ENCODE measurements at places on chromosomes 6 and 20. TPM values are rescaled to one million over a fixed set of nuclear protein-coding genes. Genes with fewer than 3 reads are reported as not detected.
A peak's percentile ranks its signal among the peaks of the same experiment; 100 is the strongest.

GRCh38 chr6:39905640-39905975 lies 28.7 kb downstream of the MOCS1 start:
- no peak for ATAC-seq

DNA sequence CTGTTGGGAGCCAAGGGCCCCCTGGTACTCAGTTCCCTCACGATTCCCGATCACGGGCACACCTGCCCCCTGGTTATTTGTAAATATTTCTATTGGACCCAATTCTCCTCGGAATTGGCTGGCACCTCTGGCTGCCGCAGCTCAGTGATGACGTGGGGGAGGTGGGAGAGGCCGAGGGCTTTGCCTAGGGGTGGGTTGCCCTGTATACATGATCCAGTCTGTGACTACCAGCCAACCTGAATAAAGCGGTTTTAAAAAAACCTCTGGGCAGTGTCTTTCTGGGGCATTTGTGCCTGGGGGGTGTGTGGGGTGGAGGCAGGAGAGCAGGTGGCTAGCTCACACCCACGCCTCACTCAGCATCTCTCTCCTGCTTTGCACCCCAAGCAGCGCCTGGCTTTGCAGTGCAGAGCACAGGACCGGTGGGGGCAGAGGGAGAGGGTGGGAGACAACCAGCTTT lies 42.2 kb downstream of the VSTM2L start:
- ATAC-seq, result no peak

DNA sequence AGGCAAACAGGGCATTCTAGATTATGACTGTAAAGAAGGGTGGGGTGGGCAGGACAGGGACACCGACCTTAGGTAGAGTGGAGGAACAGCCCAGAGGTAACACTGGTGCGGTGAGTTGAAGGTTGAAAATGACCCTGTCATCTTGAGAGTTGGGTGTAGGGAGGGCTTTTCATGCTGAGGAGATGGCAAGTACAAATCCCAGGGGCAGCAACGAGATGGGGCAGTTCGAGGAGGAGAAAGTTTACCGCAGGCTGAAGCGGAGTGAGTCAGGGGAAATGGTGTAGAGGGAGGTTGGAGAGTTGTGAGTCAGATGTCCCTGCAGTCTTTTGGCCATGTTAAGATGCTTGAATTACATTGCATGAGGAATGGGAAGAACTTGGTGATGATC lies 101.1 kb downstream of the HIVEP1 start:
- ATAC-seq, result no peak

GRCh38 chr6:21436625-21437024 lies 156.9 kb upstream of the SOX4 start:
- no peak for ATAC-seq

- no peak for ATAC-seq
These were observed 416.1 kb upstream of the CITED2 start for GRCh38 chr6:139790527-139790926.

DNA sequence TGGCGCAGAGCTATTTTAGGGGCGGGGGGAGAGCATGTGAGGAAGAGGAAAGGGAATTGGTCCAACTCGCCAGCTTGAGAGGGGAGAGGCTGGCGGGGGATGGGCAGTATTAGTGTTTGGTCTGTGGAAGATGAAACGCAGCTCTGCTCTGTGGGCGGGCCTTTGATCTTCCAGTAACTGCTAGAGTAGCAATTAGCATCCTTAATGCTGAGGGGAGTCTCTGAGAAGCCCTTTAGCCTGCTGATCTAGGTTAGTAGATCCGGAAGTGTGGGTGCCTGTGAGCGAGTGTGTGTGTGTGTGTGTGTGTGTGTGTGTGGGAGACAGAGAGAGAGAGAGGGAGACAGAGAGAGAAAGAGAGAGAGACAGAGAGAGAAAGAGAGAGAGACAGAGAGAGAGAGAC lies 117.2 kb upstream of the BACH2 start:
- ATAC-seq, result no peak

DNA sequence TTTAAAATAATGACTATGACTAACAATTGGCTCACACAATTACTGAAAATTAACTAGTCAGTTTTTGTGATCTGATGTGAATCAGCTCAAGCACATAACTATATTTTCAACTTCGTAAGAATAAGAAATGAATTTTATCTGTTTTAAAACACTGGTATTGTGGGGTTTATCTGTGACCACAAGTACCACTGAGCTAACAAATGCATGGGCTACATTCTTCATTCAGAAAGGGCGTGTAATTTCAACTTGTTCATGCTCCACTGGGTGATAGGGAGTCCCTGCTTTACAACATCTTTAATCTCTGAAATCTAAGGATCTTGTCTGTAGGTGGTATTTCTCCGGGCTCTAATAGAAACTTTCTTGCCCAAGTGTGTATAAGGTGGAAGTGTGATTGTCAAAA lies 1311.5 kb upstream of the GJE1 start:
- ATAC-seq, result no peak

- no peak for ATAC-seq
These were observed 194.8 kb downstream of the FRK start for GRCh38 chr6:115865914-115866313.

GRCh38 chr6:44234101-44235025 lies 11.0 kb downstream of the SLC29A1 start:
- ATAC-seq, result peak; percentile 70

- peak; percentile 74 for ATAC-seq
These were observed 214.8 kb upstream of the MMS22L start for GRCh38 chr6:97497713-97498331.

DNA sequence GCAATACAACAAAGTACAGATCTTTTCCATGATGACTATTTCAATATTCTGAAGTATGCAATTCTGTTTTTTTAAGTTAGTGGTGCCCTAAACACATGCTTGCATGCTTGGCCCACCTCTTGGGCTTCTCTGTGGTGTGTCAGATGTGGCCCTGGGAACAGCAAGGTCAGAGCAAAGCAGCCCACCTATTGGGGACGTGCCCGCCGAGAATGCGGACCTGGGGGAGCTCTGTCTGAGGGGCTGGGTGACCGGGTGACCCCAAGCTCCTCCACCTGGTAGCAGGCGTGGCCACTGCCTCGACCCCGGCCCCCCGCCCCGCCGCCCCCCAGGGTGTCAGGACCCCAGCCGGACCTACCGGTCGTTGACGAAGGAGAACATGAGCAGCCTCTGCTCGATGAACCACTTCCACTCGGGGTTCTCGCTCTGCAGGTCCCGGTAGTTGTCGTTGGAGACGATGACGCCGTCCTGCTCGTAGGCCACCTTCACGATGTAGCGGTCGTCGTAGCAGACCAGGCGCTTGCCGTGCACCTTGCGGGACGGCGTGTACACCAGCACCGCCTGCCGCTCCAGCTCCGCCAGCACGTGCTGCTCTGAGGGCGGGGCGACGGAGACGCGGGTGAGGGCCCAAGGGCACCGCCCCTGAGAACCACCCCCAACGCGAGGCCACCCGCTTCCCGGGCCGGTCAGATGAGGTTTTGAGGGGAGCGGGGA lies 28.3 kb downstream of the ZC3H12D start:
- no peak for ATAC-seq

DNA sequence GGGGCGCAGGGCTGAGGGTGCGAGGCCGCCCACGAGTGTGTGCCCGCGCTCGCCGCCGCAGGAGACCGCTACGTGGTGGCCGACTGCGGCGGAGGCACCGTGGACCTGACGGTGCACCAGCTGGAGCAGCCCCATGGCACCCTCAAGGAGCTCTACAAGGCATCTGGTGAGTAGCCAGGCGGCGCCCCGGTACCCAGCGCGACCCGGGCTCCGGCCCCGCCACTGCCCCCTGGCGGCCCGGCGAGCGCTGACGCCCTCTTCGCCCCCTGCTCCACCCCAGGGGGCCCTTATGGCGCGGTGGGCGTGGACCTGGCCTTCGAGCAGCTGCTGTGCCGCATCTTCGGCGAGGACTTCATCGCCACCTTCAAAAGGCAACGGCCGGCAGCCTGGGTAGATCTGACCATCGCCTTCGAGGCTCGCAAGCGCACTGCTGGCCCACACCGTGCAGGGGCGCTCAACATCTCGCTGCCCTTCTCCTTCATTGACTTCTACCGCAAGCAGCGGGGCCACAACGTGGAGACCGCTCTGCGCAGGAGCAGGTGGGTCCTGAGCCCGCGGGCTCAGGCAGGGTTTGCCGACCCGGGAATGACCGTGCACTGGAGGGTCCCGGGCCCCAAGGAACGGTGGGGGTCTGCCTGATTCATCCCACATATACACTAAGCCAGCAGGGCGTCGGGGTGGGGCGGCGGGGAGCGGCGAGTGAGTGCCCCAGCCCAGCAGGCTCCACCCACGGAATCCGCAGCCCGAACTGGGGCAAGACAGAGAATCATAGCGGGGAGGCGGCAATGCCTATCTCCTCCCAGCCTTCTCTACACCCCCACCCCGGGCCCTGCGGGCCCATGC lies 17.4 kb downstream of the HSPA12B start:
- no peak for ATAC-seq

- ATAC-seq, result no peak
These were observed 549 bp upstream of the CSE1L start for GRCh38 chr20:49045440-49046086.

GRCh38 chr20:32563311-32564272 lies 21.5 kb downstream of the NOL4L start:
- no peak for ATAC-seq

- ATAC-seq, result no peak
These were observed 30.7 kb downstream of the ASIP start for GRCh38 chr20:34271956-34272355.

DNA sequence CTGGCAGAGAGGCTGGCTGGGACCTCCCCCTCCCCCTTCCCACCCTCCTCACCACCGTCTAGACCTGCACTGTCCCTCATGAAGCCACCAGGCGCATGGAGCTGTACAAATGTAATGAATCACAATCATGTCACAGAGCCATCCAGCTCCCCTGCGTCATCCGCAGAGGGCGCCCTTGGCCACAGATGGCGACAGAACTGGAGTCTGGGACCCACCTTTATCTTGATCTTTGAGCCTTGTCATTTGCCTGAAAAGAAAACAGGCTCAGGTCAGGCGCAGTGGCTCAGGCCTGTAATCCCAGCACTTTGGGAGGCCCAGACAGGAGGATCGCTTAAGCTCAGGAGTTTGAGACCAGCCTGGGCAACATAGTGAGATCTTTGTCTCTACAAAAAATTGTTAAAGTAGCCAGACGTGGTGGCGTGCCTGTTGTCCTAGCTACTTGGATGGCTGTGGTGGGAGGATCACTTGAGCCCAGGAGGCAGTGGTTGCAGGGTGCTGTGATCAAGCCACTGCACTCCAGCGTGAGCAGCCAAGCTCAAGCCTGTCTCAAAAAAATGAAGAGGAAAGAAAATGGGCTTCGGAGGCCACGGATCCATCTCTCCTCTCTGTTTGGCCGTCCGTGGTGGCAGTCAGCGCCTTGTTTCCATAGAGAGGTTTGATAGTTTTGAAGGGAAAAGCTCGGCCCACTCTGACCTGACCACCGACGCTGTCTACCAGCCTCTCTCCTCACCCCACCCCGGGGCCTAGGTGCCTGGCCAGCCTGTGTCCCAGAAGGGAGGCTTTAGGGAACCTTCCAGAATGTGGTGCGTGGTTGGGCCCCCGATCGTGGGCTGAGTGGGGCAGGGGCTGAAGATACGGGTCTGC lies 6.2 kb downstream of the COL9A3 start:
- ATAC-seq, result no peak

DNA sequence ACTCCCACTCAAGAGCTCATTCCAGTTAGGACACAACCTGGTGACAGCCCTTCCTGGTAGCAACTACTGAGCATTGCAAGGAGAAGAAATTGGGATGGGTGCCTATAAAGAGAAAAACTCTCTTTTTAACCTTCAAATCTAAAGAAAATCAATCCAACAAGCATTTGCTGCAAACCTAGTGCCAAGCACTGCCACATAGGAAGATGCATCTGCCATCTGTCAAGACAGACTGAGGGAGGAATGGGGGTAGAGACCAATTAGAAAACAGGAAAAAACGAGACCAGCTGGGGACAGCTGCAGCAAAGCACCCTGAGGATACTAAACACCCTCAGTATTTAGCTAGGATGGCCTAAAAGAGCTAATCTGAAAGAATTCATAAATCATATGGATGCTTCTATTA lies 27.9 kb downstream of the HLA-DMB start:
- ATAC-seq, result no peak

DNA sequence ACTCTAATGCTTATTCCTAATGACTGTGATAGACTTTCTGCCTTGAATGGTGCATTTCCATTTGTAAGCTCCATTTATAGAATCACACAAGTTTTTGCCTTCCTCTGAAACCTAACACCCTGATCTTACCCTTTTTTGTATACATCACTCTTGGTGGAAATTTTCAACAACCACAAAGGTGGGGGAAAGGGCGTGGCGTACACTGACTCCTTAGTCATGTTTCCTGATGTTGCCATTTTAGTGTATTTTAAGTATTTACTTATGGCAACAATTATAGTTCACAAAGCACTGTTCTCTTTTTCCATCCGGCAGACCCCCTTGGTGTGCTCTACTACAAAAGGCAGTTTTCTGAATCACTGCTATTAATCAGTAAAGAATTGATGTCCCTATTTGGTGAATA lies 92.0 kb downstream of the ATXN1 start:
- ATAC-seq, result no peak

DNA sequence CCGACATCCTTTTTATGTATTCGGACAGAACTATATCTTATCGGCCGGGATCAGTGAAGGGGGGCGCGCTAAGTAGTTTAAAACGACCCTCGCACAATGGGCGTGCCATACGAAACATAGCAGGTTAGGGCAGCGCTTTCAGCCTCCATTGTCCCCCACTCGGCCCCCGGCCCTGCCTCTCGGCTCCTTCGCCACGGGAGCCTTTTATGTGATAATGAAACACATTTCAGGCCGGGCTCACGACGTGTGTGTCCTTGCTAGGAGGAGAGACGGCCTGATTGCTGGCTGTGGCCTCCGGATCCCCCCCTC lies 5.3 kb downstream of the FOXA2 start:
- no peak for ATAC-seq

- ATAC-seq, result no peak
These were observed 113.2 kb downstream of the FNDC1 start for GRCh38 chr6:159282421-159282820.

GRCh38 chr20:420721-421574 lies 12.8 kb downstream of the RBCK1 start:
- no peak for ATAC-seq

- no peak for ATAC-seq
These were observed 133.5 kb downstream of the TINAG start for GRCh38 chr6:54441687-54442248.

DAAM2 gene
- 254 TPM for total RNA-seq

CRISP3 gene
- 35.3 TPM for total RNA-seq

NMBR gene
- not detected for total RNA-seq

PAX1 gene
- not detected for total RNA-seq

RAB44 gene
- total RNA-seq, result not detected

FITM2 gene
- total RNA-seq, result 8.0 TPM

CCM2L gene
- 4.8 TPM for total RNA-seq

BPIFB1 gene
- 0.58 TPM for total RNA-seq

RAB23 gene
- 85.4 TPM for total RNA-seq

BEND3 gene
- 1.2 TPM for total RNA-seq

HDGFL1 gene
- not detected for total RNA-seq
